NCI-H446 (cell line): ENCODE measurements at places on chromosomes 7 and 10.

- no peak for DNase-seq
These were observed 771.4 kb downstream of the LRMDA start for GRCh38 chr10:76202777-76203176.

DNA sequence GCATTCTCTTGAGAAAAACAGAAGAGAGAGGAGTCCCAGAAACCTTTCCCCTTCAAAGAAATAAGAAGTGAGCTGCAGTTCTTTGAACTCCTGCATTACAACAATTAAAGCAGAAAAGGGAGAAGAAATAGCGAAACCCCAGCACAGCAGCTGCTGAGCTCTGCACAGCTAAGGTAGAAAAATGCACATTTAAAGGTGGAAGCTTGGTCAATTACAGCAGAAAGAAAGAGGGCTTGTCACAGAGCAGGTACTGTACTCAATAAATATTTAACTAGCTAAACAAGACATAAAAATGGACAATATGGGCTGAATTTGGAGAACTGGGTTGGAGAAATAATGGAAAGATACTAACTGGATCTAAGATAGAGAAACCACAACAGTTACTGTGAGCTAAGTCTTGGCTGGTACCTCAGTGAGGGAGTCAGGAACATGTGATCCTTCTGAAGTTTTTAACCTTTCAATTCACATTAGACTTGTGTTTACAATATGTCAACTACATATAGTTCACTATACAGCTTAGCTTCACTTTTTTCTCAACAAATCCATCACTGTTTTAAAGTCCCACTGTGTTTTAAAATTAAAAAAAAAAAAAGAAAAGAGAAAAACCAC is 332.5 kb downstream of the ELMO1 start:
- no peak for DNase-seq

GRCh38 chr7:29510028-29510427 is 53.6 kb upstream of the PRR15 start:
- no peak for DNase-seq

GRCh38 chr7:125118444-125118843 is 188.8 kb upstream of the POT1 start:
- no peak for DNase-seq

- DNase-seq: no peak
These were observed 21.4 kb upstream of the GPR146 start for GRCh38 chr7:1022801-1023465.

DNA sequence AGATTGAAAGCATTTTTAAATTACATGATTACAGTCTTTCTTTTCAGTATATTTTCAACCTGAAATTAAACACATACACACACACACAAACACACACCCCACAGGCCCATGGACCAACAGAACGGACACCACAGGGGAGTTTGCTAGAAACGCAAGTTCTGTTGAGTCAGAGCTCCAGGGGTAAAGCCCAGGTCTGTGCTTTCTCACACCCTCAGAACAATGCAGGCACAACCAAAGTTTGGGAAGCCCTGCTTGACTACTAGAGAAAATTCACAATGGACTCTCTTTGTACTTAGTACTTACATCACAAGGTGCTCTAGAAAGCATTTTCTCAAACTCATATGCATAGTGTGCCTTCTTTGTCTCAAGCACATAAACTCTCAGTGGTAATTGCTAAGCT is 704.0 kb upstream of the IGFBP3 start:
- DNase-seq: no peak

DNA sequence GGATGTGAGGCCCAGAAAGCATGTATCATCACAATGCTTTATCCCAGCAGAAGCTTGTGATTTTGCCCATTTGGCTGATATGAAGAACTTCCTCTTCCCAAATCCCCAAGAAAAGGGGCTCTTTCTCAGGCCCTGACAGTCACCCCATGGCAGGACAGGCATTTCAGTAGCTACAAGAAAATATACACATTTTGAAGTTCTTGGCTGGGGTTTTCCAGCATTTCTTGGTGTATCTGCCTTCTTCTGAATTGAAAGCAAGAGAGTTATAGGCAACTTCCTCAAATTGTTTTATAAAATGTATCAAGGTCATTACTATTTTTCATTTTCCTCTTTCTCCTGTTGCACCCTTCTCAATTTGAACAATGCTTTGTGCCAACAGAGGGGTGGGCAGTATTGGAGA is 63.3 kb upstream of the PDLIM1 start:
- DNase-seq: no peak

DNA sequence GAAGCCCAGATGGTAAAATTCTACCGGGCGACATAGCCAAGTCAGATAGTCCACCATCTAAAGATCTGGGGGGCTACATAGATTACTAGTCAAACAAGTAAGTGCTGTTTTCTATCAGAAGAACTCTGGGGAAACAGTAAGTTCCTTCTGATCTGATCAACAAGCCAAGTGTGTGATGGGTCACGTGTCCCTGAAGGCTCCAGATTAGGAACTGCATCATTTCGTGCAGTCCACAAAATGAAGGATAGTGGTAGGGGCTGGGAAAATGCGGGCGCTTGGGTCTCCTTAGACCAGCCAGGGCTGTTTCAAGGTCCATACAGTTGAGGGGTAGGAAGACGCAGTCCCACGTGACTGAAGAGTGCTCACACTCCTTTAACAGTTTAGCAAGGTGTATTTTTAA is 1.8 kb upstream of the CHN2 start:
- DNase-seq: no peak

GRCh38 chr10:77836299-77836820 is 90.2 kb downstream of the DLG5 start:
- DNase-seq: no peak
